ENCODE measurements at places on chromosomes 12 and 14.
A peak's percentile ranks its signal among the peaks of the same experiment; 100 is the strongest.

- no peak for DNase-seq
These were observed 311.9 kb downstream of the DUSP6 start for GRCh38 chr12:89040146-89040964.

DNA sequence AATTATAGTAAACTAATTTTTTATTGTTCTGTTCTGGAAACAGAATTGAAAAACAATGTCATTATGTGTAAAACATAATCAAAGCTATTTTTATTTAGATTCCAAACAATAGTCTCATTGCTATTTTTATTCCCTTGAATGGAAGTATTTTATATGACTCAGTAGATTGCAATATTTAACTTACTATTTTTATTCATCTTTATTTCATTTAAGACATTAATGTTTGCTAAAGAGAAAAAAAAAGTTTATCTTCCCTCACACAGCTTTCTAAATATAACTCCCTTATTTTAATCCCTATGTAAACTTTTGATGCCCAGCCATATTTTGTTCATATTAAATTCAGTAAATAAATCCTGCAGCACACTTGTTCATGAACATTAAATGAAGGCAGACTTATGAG, 622.4 kb downstream of the SLC6A15 start:
- no peak for DNase-seq

DNA sequence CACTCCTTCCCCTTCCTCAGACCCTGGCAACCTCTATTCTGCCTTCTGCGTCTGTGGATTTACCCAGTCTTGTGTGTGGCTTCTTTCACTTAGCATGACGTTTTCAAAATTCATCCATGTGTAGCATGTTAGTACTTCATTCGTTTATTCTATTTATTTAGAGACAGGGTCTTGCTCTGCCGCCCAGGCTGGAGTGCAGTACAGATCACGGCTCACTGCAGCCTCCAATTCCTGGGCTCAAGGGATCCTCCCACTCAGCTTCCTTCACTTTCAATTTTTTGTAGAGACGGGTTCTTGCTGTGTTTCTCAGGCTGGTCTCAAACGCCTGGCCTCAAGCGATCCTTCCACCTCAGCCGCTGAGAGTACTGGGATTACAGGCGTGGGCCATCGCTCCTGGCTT, 37.0 kb downstream of the B4GALNT3 start:
- DNase-seq = no peak

GRCh38 chr12:120466560-120467315, 2.8 kb downstream of the SRSF9 start:
- DNase-seq = no peak

DNA sequence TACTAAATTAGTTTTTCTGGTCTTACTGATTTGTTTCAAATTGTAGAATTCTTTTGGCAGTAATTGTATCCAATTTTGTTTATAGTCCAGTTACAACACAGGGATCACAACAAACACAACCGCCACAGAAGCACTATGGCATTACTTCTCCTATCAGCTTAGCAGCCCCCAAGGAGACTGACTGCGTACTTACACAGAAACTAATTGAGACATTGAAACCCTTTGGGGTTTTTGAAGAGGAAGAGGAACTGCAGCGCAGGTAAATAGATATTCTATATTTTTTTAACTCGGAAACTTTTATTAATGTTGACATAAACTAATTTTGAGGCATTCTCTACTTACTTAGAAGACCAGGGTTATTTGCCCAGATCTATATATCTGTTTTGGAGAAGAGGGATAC, 17.8 kb downstream of the PAPOLA start:
- no peak for DNase-seq

GRCh38 chr12:56129206-56129941, 1.3 kb downstream of the ESYT1 start:
- DNase-seq = peak; percentile 50

GRCh38 chr14:31476131-31476866, 11.5 kb downstream of the GPR33 start:
- no peak for DNase-seq

DNA sequence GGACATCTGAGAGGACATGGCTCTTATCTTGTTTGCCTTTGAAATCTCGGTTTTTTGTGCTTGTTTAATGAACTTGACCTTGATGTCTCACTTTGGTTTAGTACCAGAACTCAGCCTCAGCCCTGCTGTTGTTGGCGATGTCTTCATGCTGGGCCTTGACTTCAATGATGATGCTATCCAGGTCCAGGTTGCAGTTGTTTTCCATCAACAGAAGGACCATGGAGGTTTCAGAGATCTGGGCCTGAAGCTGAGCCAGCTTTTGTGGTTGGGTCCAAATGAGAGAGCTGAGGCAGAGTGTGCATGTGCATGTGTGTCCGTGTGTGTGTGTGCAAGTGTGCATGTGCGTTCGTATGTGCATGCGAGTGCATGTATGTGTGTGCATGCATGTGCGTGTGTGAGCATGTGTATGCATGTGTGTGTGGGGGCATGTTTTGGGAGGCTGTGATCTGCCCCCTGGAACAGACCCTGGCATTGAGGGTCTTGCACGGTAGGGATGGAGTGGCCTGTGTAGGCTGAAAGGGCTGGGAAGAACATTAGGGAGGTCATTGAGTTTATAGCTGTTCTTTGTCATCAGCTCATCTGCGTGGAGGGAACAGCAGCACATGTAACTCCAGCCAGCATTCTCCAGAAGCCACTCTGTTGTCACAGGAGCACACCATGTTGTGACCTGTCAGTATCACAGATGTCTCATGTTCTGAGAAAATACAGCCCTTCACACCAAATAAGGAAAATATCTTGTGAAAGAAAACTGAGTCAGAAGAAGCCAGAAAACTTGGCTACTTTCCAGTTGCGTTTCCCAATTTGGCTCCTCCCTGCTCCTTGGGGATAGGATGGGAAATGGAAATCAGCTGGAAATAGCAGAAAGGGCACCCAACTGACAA, 10.0 kb upstream of the KRT82 start:
- DNase-seq = no peak

DNA sequence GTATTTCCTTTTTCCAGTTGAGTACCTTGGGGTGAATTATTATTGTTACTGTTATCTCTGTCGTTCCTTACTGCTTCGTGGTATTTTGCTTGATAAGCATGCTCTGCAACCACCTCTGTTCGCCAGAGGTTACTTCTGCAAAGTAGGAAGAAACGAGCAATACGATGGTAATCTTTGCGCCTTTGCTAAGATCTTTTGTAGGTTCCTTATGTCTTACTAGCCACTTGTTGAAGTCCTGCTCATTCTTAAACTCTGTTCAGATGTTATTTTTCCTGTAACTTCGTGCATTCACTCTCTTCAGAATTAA, 729 bp upstream of the M6PR start:
- DNase-seq = no peak

DNA sequence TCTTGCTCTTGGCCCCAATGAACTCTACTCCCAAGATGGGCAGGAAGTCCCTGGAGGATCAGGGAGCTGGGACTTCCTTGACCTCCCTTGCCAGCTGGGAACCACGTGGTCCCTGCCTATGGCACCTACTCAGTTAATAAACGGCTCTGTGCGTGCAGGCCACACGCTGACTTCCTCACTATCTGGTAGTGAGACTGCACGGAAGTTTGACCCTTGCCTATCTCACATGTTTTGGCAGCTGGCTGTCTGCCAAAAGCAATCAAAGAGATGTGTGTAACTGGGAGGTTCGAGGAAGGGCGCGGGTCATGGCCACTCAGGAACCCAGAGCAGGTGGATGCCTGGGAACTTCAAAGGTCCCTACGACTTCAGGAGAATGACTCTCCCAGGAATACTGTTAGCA, 57.9 kb downstream of the RFLNA start:
- DNase-seq = no peak

GRCh38 chr12:102356690-102357089, 123.7 kb downstream of the IGF1 start:
- no peak for DNase-seq

DNA sequence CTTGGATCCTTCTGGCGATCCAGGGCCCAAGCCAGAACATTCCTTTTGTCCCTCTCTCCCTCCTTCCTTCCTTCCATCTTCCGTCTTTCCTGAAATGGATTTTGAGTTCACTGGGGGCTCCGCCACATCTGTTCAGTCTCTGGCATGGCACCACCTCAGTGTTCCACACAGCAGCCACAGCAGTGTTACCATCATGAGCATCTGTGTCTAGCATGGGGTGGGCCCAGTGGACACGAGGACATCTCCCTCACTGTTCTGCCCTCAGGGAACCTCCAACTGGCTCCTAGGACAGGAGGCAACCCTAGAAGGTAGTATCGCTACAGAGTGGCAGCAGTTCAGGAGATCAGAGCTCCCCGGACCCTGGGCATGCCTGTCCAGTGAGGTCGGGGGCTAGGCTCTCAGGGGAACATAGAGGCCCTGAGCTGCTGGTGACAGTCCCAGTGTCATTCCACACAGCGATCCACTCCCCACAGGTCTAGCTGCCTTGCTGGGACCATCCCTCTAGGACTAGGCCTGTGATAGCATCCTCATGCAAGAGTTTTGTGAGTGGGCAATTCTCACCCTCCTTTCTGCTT, 59.0 kb downstream of the GALNT16 start:
- no peak for DNase-seq

- no peak for DNase-seq
These were observed 4.7 kb downstream of the CALCOCO1 start for GRCh38 chr12:53722450-53723041.

DNA sequence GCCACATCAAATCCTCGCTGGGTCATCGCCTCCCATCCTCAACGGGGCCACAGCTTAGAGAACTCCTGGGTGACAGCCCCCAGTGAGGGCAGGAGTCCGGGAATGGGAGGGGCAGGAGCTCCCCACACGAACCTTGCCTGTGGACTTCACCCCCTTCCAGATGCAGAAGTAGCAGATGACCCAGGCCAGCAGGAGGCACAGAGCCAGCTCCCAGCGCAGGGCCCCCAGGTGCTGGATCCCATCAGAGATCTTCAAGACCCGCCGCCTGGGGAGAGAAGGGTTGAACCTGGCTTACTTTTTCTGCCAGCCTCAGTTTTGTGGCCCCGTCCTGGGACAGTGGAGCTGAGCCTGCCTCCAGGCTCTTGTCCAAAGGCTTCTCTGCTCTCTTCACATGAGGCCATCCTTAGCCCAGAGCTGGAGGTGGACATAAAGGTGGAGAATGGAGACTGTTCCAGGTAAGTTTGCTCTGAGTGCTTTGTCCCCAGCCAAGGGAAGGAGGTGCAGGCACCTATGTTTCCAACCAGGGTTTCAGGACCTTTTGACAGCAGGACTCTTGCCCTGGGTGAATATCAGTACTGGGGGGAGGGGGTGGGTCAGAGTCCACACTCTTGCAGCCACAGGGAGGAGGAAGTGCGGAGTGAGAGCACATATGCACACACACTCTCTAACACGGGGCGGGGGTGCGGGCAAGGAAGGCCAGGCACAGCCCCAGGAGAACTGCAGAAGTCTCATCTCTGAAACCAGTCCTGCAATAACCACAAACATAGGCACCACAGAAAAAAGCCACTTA, 23.3 kb upstream of the SLC6A12 start:
- DNase-seq = no peak

- no peak for DNase-seq
These were observed 43.2 kb upstream of the MEG3 start for GRCh38 chr14:100782516-100783320.

DNA sequence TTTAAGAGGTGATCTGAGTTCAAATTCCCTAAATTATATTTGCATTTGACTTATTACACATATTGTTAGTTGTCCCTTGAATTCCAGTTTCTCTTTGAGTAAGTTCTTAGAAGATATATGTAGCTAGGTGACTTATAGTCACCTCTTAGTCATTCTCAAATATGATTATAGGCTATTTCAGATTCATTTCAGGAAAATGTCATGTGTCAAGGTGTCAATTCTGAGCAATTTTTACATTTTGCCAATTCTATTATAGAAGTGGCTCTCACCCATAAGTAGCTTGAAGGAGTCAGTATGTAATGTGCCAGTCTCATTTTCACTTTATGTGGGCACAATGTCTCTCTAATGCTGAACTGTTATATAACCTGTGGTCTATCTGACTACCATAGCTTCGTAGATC, 623.4 kb downstream of the DIO2 start:
- DNase-seq = no peak

DNA sequence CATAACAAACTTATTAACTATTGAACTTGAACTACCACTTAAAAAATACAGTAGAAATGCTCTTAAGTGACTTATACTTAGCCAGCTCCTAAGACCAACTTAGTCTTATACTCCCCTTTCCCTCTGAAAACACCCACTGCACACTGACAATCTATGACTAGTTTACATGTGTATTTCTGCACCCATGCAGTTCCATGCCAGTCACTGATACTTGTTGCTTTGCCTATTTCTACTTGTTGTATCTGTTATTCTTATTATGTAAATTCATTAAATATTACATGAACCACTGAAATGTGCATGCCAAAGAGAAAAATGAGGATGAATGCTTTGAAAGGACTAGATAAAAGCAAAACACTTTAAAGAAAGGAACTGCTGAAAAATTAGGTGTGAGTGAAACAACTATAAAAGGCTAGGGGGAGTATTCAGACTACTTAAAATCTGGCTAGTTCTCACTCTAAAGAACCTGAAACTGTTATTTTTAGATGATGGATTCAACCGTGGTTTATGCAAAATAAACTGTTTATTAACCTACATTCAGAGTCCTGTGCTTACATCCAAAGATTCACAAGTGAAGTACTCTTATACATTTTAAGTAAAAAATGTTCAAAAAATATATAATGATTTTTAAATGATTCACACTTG, 74.7 kb downstream of the RPS6KA5 start:
- no peak for DNase-seq

DNA sequence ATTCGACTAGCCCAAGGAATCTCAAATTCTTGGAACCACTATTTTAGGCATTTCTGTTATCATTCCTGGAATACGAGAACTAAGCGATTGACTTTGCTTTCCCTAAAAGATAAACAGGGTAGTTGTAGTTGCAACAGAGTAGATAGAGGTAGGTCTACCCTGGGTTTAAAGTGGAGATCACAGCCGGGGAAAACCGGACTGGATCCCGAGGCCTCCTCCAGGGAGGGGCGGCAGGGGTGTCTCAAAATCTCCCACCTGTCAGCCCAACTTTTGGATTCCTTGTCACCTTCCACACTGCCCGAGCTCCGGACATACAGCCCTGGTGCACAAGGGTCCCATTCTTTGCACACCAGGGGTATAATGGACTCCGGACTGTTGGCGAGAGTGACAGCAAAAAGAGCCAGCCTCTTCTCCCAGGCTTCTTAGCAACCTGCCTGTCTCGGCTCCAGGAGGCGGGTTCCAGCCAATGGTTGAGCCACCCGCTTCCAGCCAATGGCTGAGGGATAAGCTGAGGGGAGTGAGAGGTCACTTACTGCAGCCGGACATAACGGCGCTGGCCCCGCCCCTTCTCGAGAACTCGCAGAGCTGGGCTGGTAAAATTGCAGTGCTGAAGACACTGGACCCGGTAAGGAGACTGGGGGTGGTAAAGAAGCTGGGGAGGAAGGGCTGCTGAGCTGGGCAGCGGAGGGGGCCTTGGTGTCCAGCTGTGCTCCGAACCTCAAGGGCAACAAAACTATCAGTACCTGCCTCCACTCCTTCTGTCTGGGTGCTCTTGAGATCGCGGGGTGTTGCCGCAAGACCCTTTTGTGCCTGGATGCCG, at the start of gene SUOX:
Gene SUOX, plus strand, starts transcription at position 562 of the 820 bp plus-strand sequence. CDS start 4,946 bp downstream, outside the sequence.
- no peak for DNase-seq
